D721Med (cell line): ENCODE measurements at places on chromosomes 7 and 10.

- DNase-seq = no peak
These were observed 12.8 kb upstream of the RPEL1 start for GRCh38 chr10:103232772-103233488.

DNA sequence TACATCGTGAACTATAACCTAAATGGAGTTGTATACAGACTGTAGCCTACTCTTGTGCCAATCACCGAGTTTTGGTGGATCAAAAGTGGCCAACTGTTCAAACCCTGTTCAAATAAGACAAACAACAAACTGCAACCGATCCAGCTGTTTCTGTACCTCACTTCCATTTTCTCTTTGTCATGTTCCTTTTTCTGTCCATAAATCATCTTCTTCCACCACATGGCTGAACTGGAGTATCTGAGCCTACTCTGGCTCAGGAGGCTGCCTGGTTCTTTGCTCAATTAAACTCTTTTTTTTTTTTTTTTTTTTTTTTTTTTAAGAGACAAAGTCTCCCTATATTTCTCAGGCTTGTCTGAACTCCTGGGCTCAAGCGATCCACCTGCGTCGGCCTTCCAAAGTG, 59.0 kb upstream of the NPVF start:
- no peak for DNase-seq

GRCh38 chr7:74455928-74456327, 2.2 kb downstream of the GTF2IRD1 start:
- DNase-seq = no peak

GRCh38 chr7:18064242-18064838, 36.7 kb upstream of the PRPS1L1 start:
- DNase-seq = no peak

DNA sequence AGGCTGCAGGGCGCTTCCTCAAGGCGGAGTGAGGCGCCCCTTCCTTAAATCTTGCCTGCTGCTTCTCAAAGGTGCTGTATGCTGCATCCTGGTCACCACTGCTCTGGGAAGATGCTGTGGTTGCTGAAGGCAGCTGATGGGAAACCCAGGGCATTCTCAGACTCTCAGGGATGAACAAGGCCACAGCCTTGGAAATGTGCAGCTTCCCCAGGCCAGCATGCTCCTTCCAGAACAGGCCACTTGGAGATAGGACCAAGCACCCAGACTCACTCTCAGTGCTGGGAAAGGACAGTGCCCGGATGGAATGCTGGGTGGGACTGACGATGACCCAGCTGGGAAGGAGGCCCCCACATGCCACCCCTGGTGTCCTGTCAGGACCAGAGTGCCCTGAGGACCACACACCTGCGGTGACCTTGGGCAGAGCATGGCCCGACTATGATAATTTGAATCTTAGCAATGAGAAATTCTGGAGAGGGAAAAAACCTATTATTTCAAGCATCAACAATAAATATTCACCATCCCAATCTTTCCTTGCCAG, 235.5 kb downstream of the TNS3 start:
- DNase-seq = no peak

DNA sequence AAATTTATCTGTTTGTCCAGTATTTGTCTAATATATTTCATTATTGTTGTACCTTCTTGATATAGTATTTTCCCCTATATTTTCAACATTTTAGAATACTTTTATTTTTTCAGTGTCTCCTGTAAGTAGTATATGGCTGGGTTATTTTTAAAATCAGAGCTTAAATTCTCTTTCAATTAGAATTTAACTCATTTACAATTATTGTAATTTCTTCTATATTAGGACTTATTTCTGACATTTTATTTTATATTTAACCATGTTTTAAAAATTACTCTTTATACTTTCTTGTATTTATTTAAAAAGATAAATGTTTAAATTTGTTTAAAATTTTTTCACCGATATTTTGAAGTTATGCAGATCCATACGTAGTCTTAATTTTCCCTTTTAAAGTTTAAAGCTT, 220.0 kb upstream of the NPVF start:
- DNase-seq = no peak
